ENCODE measurements at places on chromosomes 16 and 17.
A peak's percentile ranks its signal among the peaks of the same experiment; 100 is the strongest.

DNA sequence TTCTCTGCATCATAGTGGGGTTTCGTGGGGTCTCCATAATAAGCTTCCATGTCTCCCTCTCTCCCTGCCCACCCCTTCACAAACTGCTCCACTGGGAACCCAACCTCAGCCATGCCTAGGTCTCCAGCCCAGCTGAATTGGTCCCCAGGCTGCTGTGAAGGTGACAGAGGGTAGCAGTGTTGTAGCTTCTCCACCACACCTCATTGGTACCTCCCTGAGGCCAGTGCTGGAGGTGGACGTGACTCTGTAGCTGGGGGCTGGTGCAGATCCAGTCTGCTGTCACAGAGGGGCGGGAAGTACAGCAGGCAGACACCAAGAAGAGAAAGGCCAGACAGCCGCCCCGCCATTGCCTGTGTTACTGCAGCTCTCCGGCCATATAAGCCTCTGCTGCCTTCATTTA is 82.1 kb downstream of the OR1D5 start:
- H3K36me3 ChIP-seq, result peaks cover 28% of the 10 kb centered on the region
- no peaks in the 10 kb centered on the region for H3K4me1 ChIP-seq
- DNase-seq, result no peak
- no peaks in the 10 kb centered on the region for H3K27me3 ChIP-seq

GRCh38 chr17:66960613-66961012 is 3.9 kb upstream of the CACNG4 start:
- peaks cover 4% of the 10 kb centered on the region for H3K4me1 ChIP-seq
- H3K27ac ChIP-seq, result no peak overlapping the region
- no peak for DNase-seq
- no peak overlapping the region for H3K4me3 ChIP-seq

DNA sequence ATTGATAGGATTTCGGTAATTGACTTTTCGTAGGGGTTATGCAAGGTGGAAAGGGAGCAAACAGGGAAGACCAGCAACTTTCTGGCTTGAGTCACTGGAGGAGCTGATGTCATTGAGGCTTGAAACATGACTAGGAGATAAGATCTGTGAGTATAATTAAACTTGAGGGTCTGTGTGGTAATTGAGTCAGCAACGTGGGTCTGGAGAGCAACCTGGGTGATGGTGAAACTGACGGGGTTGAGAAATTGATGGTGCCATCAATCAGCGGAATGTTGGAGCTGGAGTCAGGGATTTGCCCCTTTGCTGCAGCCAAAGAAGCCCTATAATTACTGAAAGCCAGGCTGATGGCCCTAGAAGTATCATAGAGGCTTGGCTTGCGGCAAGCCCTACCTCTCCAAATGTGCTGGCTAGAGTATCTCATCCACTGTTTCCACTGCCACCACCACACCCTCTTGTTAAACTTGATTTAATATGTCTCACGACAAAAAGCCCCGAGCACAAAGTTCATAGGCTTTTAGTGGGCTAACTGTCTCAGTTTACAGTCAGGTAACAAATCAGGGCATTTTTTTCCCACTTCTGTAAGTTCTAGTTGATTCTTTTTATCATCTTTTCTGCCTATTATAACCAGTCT is 186.9 kb upstream of the ELAC2 start:
- H3K36me3 ChIP-seq, result no peaks in the 10 kb centered on the region
- no peak overlapping the region for H3K4me3 ChIP-seq
- H3K4me1 ChIP-seq, result no peaks in the 10 kb centered on the region
- no peaks in the 10 kb centered on the region for H3K27me3 ChIP-seq
- H3K27ac ChIP-seq, result no peak overlapping the region

GRCh38 chr17:79624718-79625478 is 14.0 kb upstream of the RBFOX3 start:
- no peaks in the 10 kb centered on the region for H3K36me3 ChIP-seq
- no peak overlapping the region for H3K27ac ChIP-seq
- peaks cover 2% of the 10 kb centered on the region for H3K4me1 ChIP-seq

DNA sequence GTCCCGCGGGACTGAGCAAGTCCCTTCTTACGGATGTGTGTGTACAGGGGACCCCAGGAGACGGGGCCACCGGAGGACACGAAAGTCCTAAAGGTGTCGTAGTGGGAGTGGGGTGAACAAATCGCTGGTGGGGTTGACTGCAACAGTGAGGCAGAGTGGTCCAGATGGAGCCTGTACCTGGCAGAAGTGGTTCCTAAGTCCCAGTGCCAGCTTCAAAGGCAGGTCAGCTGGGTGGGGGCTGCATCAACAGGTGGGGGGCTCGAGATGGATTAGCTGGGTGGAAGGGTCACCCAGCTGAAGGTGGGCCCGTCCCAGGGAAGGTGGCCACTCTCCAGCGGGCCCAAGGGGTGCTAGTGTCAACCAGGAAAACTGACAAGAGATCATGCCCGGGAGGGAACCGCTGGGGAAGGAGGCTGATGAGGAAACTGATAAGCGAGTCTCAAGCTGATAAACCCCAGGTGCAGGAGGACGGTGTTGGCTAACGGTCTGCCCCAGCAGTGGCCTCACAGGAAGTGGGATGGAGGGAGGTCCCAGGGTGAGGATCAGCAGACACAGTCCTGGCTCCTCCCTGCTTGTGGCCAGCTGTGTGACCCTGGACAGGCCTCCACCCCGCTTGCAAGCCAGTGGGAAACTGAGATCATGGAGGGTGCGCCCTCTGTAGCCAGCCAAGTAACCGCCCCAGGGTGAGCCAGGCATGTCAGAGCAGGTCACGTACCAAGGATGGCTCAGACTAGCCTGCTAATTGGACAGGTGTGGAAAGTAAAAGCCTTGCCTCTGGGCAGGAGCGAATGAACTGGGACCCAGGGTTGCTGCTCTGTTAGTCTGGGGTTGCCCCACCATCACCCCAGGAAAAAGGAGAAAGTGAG is 1.0 kb downstream of the ORAI3 start:
- peak overlapping the region; percentile 55 for H3K4me3 ChIP-seq
- no peak overlapping the region for H3K27ac ChIP-seq
- DNase-seq, result no peak
- H3K36me3 ChIP-seq, result peaks cover 4% of the 10 kb centered on the region

DNA sequence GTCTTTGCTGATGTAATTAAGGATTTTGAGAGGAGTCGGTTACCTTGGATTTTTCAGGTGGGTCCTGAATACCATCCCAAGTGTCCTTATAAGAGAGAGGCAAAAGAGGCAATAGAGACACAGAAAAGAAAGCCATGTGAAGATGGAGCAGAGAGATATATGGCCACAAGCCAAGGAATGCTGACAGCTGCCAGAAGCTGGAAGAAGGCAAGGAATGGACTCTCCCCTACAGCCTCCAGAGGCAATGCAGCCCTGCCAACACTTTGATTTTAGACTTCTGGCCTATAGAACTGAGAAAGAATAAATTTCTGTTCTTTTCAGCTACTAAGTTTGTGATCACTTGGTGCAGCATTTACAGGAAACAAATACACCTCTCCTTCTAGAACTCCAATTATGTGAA is 8.2 kb upstream of the RNFT1 start:
- H3K36me3 ChIP-seq, result no peaks in the 10 kb centered on the region
- no peaks in the 10 kb centered on the region for H3K4me1 ChIP-seq
- DNase-seq, result no peak
- no peak overlapping the region for H3K4me3 ChIP-seq
- no peak overlapping the region for H3K27ac ChIP-seq

- H3K4me3 ChIP-seq, result peak overlapping the region; percentile 77
- H3K27ac ChIP-seq, result no peak overlapping the region
- peaks cover 4% of the 10 kb centered on the region for H3K4me1 ChIP-seq
- DNase-seq, result no peak
- H3K36me3 ChIP-seq, result no peaks in the 10 kb centered on the region
Measured at GRCh38 chr16:75000481-75001081, 1.8 kb downstream of the ZNRF1 start.
